WERI-Rb-1 (cell line): ENCODE measurements at places on chromosomes 5 and 9.

GRCh38 chr5:143567583-143568504 is 164.4 kb upstream of the NR3C1 start:
- DNase-seq = no peak

DNA sequence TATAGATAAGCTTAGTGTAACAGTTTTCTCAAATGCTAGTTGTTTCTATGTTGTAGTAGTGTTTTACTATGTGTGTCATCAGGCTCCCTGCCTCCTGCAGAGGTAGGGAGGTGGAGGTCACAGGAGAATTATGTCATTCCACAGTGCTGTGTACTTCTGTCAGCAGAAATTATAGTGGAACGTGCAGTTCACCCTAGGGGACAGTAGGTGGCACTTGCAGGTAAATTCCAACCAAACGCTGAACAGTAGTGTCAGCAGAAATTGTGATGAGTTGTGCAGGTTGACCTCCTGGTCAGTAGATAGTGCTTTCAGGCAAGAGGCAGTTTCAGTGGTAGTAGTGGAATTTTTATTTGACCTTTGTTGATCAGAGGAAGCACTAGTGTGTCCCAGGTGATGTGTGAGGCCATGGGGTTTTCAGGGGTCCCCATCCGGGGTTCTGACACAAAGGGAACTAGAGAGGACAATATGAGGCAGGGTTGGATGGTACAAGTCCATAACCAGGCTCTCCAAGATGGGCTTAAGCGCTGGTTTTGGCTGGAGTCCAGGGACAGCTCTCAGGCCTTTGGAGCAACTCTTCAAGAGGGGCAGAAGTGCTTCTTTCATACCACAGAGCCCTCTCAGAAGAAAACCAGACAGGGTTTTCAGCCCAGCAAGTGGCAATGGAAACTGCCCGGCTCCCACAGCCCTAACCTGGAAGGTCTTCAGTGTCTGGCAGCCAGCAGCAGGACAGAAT is 402.9 kb downstream of the CYLC2 start:
- DNase-seq = peak; percentile 74

- DNase-seq = peak; percentile 80
These were observed 123.6 kb downstream of the PALM2AKAP2 start for GRCh38 chr9:109903515-109904138.

DNA sequence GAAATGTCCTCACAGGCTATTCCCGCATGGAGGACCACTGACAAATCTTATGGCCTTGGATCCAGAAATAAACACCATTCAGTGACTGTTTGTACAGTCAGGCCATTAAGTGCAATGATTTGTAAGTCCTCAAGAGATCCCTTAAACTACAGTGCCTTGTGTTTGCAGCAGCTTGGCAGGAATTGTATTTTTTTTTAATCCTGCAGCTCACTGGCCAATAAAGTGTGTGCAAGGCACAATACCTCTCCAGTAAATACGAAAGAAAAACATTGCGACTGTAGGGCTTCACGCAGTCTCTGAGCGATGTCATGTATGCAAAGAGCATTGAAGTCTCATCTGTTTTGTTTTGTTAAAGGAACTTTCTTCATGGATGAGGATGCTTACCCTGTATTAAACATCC is 74.2 kb upstream of the TUSC1 start:
- DNase-seq = no peak

GRCh38 chr5:119458911-119459632 is 6.8 kb downstream of the HSD17B4 start:
- no peak for DNase-seq

DNA sequence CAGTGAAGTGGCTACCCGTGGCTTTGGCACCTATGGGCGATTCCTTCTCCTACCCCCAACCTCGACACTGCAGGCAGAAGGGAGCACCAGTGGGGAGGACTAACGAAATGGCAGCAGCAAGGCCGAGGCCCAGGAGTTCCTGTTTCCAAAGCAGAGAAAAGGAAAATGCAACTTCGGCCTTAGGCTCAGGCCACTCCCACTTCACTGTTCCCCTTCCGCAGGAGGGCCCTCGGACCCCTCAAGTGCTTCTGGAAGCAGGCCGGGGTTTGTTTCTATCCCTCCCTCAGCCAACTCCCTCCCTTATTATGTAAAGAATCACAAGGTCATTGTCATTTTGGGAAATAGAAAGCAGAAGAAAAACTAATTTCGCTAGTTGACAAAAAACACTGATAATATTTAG is 36.4 kb upstream of the NKX2-5 start:
- no peak for DNase-seq

DNA sequence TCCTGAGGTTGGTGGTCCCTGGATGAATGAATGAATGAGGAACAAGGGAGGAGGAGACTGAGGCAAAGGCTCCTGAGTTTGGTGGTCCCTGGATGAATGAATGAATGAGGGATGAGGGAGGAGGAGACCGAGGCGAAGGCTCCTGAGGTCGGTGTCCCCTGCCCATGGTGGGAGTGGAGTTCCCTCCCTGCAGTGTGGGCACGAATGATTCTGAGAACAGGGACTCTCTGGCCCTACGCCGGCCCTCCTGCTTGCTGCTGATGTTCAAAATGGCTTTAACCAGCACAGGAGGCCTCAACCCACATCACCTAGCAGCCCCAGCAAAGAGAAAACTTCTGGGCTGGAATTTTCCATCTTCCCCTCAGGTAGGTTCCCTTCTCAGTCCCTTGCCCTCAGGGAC is 377.8 kb downstream of the IRX2 start:
- DNase-seq = no peak

DNA sequence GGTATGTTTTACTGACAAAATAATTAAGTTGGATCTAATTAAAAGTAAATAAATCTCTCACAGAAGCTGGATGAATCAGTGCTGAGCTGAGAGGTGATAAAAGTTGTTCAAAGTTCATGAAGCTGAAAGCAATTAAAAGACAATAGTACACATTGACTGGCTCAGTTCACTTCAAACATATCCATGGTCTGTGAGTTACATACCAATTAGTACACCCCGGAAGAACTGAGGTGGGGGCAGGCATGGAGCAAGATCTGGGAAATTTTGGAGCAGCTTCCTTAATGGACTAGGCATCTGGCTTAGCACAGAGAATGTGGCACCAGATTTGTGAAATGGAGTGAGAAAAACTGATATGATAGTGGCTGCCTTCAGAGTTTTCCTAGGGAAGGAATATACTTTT is 152.7 kb downstream of the ATP10B start:
- DNase-seq = no peak

- DNase-seq = no peak
These were observed 53.9 kb downstream of the RAI14 start for GRCh38 chr5:34709861-34710673.

- DNase-seq = no peak
These were observed 111.5 kb upstream of the RAPGEF1 start for GRCh38 chr9:131851414-131851813.
